Small intestine (tissue), 16 donors: ENCODE measurements at places on chromosomes 2 and 18.

DNA sequence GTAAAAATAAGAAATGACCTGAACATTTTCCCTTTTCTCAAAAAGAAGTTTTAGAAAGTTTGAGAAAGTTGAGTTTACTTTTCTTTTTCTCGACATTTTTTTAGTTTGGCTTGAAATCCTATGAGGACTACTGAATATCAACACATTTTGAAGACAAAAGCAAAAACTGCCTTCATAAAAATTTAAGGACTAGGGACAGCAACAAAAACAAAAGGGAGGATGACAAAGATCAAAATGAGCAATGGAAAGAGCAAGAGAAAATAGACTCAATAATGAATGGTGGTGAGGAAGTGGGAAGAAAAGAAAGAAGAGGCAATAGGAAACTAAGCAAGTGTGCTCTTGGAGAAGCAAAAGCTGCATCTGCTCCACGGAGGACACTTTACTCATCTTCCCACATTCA, 82.5 kb downstream of the ABCA12 start:
- no peak for DNase-seq

- DNase-seq: no peak
These were observed 60.5 kb downstream of the RIT2 start for GRCh38 chr18:43054815-43055519.

GRCh38 chr2:128639693-128640092, 321.0 kb upstream of the HS6ST1 start:
- no peak for DNase-seq

DNA sequence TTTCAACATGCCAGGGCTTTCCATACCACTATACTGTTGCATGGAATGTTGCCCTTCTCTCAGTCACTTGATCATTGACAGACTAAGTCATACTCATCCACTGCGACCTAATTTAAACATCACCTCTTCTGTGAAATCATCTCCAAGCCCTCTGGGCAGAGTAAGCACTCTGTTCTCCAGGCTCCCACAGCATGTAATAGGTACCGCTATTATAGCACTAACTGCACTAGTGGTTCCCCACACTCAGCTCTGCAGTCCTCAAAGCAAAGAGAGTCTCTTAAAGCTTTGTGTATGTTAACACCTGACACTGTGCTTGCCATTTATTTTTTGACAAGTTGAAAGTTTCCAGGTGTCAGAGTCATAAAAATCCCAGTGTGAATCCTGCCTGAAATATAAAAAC, 947.2 kb downstream of the ERBB4 start:
- DNase-seq: no peak

DNA sequence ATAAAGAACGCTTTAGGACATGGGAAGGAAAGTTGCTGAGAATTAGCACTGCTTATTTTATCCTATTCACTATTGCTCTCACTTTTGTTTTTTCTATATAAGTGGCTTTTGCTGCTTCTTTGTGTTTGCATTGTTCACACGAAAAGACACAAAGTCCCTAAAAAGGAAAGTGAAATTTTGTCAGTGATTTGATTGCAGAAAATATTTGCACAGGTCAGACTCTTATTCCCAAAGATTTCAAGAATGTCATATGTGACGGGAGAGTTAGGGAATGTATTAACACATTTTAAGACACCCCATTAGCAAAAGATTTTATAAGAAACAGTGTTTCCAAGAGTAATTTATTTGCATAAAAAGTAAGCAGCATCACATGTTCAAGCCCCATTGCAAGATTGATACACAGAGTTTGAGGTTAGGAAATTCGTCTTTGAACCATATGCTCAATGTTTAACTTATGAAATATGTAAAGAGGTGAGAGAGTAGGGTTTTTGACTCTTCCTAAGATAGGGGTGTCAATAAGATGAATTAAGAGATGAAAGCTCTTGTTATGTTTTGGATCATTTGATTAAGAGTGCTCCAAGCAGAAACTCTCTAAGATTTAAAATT, 57.0 kb downstream of the CCDC102B start:
- DNase-seq: no peak

DNA sequence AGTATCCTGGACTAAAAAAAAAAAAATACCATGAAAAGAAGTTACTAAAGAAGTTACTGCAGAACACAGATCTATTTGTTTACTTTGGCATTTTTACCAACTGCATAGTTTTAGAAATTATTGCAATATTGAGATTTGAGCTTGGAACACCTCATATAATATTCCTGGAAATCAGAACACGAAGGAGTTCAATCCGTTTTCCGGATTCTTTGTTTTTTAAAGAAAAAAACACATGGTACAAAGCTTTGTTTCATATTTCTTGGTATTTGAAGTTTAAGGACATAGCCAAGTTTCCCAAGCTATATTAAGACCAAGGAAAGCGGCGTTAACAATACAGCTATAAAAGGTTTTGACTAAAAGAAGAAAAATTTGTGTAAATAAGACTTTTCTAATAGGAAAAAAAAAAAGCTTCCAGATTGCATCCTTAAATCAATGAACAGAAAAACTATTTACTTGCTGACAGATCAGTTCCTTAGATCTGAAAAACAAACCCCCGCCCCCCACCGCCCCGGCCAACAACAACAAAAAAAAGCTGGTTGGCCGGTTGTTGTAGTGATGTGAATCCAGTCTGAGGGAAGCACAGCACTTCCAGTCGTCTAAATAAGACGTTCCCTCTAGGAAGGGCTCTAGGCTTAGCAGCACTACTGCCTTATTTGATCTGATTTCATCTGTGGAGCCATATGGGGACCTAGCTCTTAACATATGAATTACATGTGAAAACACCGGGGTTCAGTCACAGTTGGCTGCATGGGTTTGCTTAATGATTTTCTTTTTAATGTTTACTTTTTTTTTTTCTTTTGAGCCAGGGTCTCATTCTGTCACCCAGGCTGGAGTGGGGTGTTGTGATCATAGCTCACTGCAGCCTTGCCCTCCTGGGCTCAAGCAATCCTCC, 2.5 kb upstream of the RHOB start:
- DNase-seq: no peak

GRCh38 chr2:201964631-201965206, 68.9 kb upstream of the FZD7 start:
- DNase-seq: no peak

GRCh38 chr18:785242-785641, 26.8 kb downstream of the YES1 start:
- no peak for DNase-seq

DNA sequence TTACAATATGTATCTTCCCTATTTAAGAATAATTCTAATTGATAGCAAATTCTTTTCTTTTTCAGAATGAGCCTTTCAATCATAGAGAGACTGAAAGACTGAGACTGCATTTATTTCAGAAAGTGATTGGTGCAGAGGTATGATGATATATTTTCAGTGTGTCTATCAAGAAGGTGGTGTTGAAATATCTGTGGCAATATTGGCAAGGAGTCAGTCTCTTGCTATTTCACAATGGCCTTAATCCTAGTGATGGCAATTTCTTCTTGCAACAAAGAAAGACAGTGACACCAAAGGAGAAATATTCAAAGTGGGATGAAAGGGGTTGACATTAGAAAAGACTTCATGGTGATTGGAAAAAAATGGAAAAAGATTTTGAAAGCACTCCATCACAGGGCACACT, 21.7 kb upstream of the ZBTB14 start:
- no peak for DNase-seq

GRCh38 chr18:47250391-47251046, 941 bp downstream of the SKOR2 start:
- no peak for DNase-seq

GRCh38 chr18:40088130-40088529, 1866.9 kb upstream of the PIK3C3 start:
- DNase-seq: no peak

- DNase-seq: no peak
These were observed 133.0 kb downstream of the MAP4K4 start for GRCh38 chr2:101830555-101830954.

DNA sequence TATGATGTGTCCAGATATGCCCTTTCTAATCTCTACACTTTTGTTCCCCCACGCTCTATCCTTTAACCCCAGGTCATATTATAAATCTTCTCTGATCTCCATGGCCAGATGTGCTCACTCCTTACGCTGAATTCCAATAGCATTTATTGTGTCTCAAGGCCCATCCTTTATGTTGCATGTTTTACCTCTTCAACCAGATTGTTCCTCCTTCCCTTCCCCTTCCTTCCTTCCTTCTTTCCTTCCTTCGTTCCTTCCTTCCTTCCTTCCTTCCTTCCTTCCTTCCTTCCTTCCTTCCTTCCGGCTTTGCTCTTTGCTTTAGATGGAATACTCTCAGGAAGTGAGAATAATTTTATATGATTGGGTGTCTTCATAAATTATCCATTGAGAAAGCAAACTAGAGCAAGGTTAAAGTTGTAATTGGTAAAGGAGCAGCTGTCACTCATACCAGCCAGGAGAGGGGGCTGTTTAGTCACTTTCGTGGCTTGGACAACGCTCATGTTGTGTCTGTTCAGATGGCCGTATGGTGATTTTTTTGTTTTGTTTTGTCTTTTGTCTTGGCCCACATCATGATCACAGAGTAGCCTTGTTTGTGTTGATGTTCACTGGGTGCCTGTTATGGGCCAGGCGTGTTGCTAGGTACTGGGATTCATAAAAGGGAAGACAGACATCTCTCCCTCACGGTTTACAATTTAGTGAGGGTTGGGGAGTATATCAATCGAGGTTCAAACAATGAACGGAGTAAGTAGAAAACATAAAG, 68.0 kb downstream of the DAW1 start:
- peak; percentile 44 for DNase-seq

DNA sequence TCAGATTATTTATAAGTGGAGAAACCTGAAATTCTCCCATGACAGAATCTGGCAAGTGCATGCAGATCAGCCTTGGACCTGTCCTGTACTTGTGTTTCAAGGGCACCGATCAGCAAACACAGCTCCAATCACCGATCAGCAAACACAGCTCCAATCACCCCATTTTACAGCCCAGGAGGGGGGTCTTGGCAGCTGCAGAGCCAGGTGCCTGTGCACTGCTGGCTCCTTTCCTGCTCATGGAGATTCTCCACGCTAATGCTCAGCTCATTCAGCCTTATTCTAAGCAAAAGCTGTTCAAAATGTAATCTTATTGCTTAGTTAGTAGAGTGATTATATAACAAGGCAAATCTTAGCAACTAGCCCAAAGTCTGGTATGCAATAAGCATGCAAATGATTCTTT, 623.1 kb upstream of the HS6ST1 start:
- no peak for DNase-seq

DNA sequence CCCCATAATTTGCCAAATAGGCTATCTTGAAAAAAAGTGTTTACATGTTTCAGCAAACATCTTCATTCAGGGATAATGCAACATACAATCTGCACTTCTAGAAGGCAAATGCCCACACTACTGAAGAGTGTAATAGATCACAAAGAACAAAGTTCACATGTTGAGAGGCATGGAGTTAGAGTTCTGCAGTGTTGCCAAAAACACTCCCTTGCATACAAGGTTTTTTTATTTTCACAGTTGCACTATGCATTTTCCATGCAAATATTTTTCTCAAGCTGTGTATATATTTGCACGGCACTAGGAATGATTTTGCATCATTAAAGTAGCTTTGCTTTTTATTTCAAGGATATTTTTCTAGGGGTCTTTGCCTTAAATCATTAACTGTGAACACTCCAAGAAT, 409.9 kb downstream of the THSD7B start:
- no peak for DNase-seq

- DNase-seq: no peak
These were observed 74.4 kb downstream of the UBE2E3 start for GRCh38 chr2:181054843-181055242.

- DNase-seq: no peak
These were observed at the start of gene NEUROD1 for GRCh38 chr2:181680055-181680936. TSS of gene NEUROD1 (minus strand) at chr2:181680517. CDS start at chr2:181678860, 1,657 bp downstream.

GRCh38 chr2:64679673-64680425, 26.1 kb upstream of the SERTAD2 start:
- no peak for DNase-seq

DNA sequence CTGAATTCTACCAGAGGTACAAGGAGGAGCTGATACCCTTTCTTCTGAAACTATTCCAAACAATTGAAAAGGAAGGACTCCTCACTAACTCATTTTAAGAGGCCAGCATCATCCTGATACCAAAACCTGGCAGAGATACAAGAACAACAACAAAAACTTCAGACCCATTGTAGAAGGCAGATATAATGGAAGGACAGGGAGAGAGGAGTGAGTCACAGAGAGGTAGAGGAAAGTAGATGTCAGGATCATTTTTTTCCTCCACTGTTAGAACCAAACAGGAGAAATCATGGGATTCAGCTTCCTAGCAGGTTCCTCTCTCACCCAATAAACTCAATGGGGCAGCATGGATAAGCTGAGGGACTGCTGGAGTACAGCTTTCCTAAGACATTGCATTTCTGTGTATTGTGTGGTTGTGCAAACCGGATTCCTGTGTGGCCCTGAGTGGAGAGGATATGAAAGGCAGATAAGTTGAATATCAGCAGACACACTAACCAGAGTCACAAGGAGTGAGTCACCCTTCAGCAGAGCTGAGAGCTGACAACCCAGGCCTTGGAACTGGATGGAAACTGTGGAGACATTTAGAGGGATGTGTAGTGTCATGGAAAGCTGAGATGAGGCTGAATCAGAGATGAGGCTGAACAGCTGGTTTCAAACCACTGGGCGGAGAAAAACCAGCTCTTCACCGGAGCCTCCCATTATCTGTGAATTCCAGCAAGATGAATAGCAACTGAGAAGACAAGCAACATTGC, 60.9 kb upstream of the MMADHC start:
- no peak for DNase-seq

DNA sequence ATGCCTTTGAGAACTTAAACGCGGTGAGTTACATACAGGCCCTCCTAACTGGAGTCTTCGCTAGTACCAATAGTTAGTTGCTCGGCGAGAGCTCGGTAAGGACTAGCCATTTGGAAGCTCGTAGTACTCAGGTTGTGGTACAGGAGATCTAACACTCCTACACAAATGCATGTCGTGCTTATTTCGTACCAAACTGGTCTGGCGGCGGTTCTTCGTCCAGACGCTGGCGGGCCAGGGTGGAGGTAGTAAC, 346 bp upstream of the VRK2 start:
- no peak for DNase-seq

DNA sequence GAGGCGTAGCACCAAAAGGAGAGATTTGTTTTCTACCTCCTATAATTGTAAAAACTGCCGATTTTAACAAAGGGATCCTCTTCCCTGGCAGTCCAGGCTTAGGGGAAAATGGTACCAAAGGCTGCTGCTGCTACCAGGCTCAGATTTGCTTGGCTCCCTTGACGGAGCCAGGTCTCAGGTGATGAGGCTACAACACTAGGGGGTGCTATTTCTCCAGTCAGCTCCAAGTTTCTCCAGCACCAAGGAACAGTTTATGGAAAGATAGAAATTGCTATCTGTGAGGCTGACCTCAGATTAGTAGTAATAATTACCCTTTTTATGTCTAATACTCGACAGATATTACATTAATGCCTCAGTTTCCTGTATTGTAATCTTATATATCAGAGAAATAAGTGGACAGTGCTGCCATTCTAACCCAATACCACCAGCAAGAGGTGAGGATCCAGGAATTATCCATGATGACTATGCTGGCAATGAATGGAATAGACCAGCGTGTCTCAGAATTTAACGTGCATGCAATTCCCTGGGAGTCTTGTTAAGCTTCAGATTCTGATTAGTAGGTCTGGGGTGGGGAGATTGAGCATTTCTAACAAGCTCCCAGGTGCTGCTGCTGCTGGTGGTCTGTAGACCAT, 111.3 kb downstream of the ESCO1 start:
- DNase-seq: peak; percentile 68

GRCh38 chr18:58637946-58638345, 9.1 kb upstream of the ALPK2 start:
- DNase-seq: no peak

GRCh38 chr18:13629841-13630715, 96.3 kb downstream of the FAM210A start:
- peak; percentile 50 for DNase-seq

- DNase-seq: no peak
These were observed 929.5 kb downstream of the ERBB4 start for GRCh38 chr2:211609127-211609526.

- DNase-seq: peak; percentile 74
These were observed 22.6 kb downstream of the GREB1L start for GRCh38 chr18:21264651-21265050.
